ENCODE measurements at places on chromosomes 13 and 19. TPM values are rescaled to one million over a fixed set of nuclear protein-coding genes. Genes with fewer than 3 reads are reported as not detected.

GRCh38 chr19:15181394-15181793, 19.4 kb downstream of the NOTCH3 start:
- DNase-seq = no peak

DNA sequence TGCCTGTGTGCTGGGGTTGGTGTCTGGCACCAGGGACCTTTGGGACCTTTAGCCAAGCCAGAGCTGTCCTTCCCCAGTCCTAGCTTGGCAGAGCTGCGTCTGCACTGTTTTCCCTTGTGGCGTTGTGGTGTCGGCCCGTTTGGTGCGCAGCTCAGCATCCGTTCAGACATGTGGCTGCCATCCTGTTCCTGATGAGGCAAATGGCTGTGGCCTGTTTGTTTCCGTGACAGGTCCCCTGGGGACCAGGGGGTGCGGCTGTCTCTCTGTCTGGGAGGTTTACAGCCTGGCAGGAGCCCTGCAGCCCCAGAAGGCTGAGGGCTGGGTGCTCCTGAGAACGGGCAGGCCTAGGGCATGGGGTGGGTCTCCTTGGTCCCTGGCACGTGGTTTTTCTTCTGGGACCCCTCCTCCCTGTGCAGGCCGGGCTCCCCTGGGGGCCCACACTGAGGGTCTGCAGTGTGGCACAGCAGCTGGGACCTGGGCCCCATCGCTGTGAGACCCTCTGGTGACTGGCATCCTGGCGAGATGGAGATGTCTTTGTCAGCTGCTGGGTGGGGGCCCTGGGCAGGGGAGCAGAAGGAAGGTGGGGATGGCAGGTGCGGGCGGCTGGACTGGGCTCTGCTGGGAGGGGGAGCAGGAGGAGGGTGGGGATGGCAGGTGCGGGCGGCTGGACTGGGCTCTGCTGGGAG, 4.0 kb downstream of the SPPL2B start:
- DNase-seq = no peak

Gene TNNI3
- 45,177 TPM for polyA plus RNA-seq

Gene RCBTB2
- polyA plus RNA-seq = 22.9 TPM

Gene CEACAM19
- 5.2 TPM for polyA plus RNA-seq

GRCh38 chr13:99967869-99968520, 3.6 kb downstream of the ZIC5 start:
- no peak for DNase-seq

- no peak for DNase-seq
Observed at GRCh38 chr13:65592731-65593130, 1637.4 kb downstream of the PCDH9 start.

GRCh38 chr13:33228648-33229445, 56.7 kb downstream of the STARD13 start:
- no peak for DNase-seq

GRCh38 chr19:4524808-4525562, 6.7 kb upstream of the PLIN4 start:
- peak; percentile 74 for DNase-seq

GRCh38 chr13:108212886-108213285, 2.5 kb downstream of the LIG4 start:
- DNase-seq = no peak

GRCh38 chr19:46404753-46405468, 8.5 kb downstream of the CCDC8 start:
- no peak for DNase-seq

DNA sequence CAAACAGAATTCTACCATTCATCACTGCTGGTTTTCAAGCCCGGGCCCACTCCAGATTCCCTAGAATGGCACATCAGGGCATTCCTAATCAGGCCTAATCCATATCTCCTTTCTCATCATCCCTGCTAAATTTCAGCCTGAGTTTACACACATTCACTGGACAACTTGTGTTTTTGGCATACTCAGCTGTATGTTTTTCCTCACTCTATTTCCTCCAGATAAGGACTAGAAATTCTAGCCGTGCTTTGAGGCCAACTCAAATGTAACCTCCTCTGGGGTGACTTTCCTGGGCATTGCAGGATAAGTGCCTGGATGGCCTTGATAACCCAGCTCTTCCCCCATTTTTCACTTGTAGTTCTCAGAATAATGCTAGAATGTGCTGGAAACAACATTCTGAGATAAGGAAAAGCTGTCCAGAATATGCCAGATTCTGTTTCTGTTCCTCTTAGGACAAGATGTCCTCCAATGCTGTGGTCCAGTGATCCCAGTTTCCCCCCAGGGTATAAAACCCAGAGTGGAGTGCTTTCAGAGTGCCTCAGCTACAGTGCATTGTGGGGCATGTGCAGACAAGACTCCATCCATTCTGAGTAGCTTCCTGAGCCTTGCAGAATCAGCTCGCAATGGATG, 66.9 kb upstream of the CLDN10 start:
- DNase-seq = no peak

DNA sequence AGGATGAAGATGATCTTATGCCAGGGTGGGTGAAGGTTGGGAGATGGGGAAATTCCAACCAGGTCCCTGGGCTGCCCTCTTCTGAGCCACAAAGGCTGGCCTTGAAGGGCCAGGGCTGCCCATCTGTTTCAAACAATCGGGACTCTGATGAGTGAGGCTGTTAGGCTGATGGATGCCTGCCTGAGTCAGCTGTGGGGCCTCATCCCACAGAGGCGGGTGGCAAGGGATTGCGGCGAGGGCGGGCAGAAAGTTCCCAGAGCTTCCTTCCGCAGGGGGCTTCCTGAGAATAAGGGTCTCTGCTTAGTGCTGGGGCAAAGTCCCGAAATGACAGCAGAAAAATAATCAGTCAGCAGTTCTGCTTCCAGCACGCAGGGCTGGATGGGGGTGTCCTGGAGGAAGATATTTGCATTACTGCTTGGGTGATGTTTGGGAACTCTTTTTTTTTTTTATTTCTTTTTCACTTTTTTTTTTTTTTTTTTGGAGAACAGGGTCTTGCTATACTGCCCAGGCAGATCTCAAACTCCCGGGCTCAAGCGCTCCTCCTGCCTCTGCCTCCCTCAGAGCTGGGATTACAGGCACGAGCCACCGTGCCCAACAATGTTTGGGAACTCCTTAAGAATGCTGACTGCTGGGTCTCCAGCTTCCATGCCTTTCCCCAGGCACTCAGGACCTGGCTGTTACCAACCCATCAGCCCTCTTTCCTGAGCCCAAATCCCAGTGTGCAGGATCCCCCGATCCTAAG, 14.1 kb downstream of the SH3GL1 start:
- DNase-seq = no peak

Gene PRKCG
- 0.07 TPM for polyA plus RNA-seq

- DNase-seq = no peak
Observed at GRCh38 chr13:78712831-78713230, 53.9 kb upstream of the OBI1 start.

GRCh38 chr13:84831666-84832657, 949.7 kb upstream of the SLITRK1 start:
- DNase-seq = no peak

- DNase-seq = no peak
Observed at GRCh38 chr19:34457446-34457845, 24.1 kb upstream of the WTIP start.

DNA sequence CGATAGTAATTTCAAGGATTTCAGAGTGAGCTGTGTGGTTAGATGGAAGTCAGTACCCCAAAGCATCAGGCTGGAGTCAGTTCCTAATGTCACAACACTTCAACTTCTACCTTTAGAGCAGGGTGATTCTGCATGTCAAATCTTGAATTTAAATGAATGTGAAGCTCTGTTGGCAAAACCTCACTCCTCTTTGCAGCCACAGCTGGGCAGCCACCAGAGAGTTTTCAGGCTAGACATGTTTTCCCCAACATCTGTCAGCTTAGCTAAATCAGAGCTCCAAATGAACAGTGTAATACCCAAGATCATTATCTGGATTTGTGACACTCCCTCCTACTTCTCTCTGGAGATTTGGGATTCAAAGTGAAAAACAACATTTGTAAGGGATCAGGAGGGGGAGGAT, 33.7 kb upstream of the OLFM4 start:
- no peak for DNase-seq

DNA sequence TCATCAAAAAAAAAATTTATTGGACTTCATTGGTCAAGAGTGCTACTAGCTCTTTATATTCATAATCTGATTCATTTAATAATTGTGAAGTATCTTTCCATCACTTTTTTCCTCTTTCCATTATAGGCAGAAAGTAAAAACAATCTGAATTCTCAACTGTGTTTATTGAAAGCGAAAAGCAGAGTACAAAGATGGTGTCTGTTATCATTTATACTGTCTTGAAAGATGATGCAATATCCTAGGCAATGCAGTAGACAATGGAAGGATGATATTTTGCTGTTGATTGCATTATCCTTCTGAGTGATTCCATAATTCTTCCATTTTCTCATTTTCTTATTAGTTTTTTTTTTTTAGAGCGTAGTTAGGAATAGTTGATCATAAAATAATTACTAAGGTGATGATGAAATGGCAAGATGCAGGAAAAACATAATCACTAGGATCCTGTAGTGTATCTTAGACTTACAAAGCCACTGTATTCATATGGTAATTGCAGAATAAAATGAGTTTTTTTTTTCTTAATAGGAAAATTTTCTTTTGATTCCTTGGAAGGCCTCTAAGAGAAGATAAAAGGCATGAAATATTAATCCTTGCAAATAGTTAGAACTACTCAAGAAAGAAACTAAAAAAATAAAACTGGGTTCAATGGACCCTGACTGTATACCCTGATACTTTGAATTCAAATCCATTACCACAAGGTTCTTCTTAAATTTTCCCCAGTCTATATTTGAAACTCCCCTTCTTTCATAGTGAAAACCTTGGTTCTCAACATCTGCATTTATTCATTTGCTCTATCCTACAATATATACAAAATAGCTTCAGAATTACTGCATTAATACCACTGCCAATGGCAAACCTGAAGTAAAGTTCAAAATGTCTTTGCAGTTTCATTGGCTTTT, 11.6 kb downstream of the URI1 start:
- DNase-seq = no peak
